ENCODE measurements at places on chromosomes 11 and 22. TPM values are rescaled to one million over a fixed set of nuclear protein-coding genes. Genes with fewer than 3 reads are reported as not detected.

Gene SLC22A25
- total RNA-seq = not detected

Gene LMO2
- total RNA-seq = 24.2 TPM

Gene PNPLA5
- not detected for total RNA-seq

Gene ACR
- total RNA-seq = not detected

Gene SLC22A6
- not detected for total RNA-seq

Gene MMP13
- not detected for total RNA-seq

- ATAC-seq = no peak
Measured at GRCh38 chr11:29328961-29329441, 687.8 kb downstream of the KCNA4 start.

DNA sequence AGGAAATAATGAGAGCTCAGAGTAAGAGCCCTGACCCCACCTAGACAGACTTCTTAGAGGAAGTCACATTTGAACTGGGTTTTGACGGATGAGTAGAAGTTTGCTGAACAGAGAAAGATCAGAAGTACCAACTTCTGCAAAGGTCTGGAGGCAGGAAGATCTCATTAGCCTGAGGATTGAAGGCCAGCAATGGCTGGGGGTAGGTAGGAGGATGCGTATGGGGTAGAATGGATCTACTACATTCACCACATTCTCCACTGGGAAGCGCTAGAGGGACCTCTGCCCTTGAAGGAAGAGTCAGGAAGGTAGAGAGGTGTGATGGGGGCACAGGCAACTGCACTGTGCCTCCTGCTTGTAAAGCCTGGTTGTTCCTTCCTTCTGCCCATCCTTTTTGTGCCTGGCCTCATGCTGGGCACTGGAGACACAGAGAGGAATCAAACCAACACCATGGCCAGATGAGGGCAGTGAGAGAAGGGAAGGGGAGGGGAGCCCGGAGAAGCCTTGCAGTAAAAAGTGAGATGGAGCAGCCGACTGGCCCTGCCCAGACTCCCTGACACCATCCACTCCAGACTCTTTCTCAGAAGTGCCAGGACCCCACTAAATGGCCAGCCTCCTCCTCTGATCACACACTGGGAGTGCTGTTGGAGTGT, 4.9 kb downstream of the TPBGL start:
- no peak for ATAC-seq

GRCh38 chr22:18085188-18085587, 7.4 kb downstream of the PEX26 start:
- peak; percentile 51 for ATAC-seq

DNA sequence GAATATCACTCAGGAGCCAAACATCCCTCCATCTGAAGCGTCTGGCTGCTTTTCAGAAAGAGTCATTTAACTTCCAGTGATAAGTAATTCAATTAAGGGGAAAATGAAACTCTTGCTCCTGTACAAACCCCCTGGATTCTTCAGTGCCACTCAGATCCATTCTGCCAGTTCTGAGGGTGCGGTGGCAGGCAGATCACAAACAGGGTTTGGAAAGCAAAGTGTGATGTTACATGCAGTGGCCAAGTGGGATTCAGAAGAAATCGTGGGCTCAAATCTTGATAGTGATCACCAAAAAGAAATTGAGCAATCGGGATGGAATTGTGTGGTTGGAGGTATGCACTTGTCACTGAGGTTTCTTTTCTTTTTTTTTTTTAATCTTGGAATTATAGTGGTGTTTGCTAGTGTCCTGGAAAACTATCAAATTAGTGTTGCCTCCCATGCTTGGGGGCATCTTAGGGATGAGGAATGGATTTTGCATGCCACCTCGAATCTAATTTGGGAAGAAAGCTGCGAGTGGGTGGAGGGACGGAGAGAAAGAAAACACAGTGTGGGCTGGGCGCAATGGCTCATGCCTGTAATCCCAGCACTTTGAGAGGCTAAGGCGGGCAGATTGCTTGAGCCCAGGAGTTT, 22.5 kb upstream of the RTL6 start:
- no peak for ATAC-seq

GRCh38 chr11:60492488-60493009, at the start of gene MS4A12:
TSS of gene MS4A12 (plus strand) at chr11:60492778. CDS start at chr11:60497319, 4,541 bp downstream.
- no peak for ATAC-seq

- ATAC-seq = no peak
Measured at GRCh38 chr11:92393218-92393617, 168.6 kb downstream of the FAT3 start.

GRCh38 chr11:30206249-30206996, 24.4 kb upstream of the FSHB start:
- no peak for ATAC-seq

DNA sequence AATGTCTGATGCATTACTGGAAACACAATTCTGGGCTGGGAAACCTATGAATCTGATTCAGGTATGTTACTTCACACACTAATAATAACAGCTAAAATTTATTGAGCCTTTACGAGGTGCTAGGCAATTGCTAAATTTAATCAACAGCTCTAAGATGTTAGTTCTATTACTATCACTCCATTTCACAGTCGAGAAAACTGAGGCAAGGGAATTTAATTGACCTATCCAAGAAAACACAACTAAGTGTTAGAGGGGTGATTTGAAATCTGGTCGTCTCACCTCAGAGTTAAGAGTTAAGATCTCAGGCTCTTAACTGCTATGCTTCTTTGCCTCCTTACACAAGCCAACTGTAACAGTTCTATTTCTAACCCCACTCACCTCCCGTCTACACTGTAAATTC, 8.8 kb downstream of the MAML2 start:
- ATAC-seq = no peak

DNA sequence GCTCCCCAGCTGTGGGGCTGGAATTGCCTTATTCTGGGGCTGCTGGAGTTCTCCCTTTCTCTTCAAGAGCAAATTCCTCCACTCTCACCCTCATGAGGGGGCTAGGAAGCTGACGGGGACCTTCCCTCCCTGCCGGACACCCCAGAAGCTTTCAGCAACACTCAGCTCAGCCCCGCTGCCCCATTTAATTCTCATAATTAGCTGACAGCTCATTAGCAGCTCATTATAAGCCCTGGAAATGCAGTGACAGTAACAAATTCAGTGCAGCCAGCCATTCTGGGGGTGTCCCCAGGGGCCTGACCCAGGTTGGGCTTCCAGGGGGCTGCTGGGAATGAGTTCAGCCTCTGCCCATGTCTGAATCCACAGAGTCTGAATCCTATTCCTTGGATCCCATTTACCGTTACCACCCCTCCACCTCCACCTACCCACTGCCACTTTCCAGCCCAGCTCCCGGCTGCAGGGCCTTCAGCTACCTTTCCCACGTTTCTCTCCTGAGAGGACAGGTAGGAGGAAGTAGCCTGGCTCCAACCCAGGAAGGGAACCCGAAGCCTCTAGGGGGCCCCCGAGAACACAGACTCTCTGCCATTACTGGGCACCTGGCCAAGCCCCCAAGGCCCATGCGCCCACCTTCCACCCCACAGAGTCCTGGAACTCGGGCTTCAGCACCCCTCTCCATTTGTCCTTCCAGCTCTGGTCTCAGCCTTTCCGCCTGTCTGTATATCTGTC, 101.7 kb upstream of the LMO1 start:
- ATAC-seq = no peak

- peak; percentile 97 for ATAC-seq
Measured at GRCh38 chr11:117907276-117908108, 21.7 kb downstream of the TMPRSS13 start.

DNA sequence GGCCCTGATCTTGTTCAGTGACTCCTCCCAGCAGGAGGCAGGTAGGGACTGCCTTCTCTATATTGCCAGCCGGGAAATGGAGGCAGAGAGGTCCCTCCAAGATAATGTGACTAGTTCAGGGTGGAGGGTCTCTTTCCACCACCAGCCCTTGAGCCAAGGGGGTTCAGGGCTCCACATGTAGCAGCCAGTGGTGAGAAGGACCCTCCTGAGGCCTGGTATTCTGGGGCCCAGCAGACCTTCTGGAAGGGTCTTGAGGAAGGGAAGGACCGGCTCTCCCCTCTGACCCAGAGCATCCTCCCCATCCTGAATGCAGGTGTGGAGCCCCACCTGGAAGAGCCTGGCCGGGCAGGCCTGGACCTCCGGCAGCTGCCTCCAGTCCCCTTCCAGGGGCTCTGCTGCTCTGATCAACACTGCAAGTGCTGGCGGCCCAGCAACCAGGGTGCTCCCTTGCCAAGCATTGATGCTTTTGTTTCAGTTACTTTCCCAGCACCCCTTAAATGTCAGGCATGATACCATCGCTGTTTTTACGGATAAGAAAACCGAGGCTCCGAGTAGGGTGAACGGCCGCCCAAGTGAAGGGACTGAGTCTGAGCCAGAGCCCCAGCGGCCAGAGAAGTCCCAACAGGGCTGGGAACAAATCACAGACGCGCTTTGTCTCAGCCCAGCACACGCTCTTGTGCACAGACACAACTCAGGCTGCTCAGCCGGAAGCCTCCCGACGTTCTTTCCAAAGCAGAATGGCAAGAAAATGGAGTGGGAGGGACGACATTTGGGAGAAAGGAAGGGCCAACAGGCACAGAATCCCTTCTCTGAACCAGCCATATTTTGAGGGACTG, 38.8 kb downstream of the DKK3 start:
- no peak for ATAC-seq

DNA sequence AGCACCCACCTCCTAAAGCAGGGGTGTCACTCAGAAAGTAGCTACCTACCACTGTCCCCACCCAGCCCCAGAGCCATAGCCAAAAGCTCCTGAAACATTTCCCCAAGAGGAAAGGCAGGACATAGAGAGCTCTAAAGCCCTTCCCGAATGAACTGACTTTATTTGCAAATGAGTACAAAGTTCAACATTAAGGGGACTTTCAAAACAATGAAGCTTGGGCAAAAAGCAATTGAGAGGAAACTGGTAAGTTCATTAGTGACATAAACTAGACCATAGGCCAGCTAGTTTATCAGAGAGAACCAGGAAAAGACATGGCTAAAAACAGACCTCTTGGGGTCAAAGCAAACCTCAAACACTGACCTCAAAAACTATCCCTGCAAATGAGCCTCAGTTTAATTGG, 72.7 kb downstream of the IGLL5 start:
- no peak for ATAC-seq

- ATAC-seq = no peak
Measured at GRCh38 chr11:34028425-34028824, 23.1 kb upstream of the CAPRIN1 start.

DNA sequence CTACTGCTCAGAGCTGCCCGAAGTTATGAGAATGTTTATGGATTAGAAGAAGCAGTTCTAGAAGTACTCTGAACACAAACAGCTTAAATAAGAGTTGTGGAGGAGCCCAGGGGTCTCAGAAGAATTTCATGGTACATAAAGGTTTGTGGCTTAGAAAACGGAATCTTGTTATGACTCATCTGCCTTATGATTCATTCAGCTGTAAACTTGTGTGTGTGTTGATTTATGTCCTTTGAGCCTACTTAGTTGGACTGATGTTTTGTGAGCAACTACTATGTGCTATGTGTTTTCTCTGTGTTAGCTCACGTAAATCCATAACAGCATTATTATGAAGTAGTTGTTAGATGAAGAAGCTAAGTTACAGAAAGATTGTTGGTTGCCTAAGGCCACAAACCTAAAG, 203.7 kb downstream of the PGR start:
- ATAC-seq = no peak

DNA sequence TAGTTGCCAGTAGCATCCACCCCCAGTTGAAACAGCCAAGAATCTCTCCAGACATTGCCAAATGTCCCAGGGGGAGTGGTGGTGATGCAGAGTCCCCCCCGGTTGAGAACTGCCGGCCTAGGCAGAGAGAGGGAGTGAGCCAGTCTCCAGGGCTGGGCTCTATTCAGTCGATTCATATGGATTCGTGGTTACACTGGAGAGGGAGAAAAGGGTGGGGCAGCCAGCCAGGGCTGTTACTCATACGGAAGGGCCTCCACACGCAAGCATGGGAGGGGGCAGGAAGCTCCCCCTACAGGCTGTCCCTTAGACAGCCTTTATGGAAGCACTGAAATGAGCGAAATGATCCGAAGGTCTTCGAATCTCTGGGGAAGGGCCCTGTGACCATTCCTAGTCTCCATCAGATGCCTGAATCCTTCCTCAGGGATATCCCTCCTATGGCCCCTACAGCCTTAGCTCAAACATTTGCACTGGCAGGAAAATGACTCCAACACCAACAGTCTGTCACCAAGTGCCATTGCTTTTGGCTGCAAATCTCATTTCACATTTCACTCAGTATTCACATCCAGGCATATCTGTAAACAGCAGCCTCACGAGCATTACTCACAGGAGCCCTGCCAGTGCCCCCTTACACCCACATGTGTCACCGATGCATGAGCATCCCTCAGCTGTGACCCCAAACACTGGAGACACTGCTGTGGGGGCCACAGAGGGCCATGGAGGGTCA, 18.4 kb upstream of the TLCD5 start:
- ATAC-seq = no peak

Measured in gastroesophageal sphincter (tissue), 4 donors.